Left lung (tissue), 14 donors: ENCODE measurements at places on chromosomes 2 and 18. TPM values are rescaled to one million over a fixed set of nuclear protein-coding genes. Genes with fewer than 3 reads are reported as not detected.

NTSR2 gene
- polyA plus RNA-seq: not detected

CTDSP1 gene
- polyA plus RNA-seq: 146 TPM

DSC3 gene
- polyA plus RNA-seq: 0.59 TPM

ATG16L1 gene
- 22.4 TPM for polyA plus RNA-seq

SLC4A5 gene
- polyA plus RNA-seq: 8.1 TPM

TUBB8B gene
- polyA plus RNA-seq: 0.84 TPM

DNA sequence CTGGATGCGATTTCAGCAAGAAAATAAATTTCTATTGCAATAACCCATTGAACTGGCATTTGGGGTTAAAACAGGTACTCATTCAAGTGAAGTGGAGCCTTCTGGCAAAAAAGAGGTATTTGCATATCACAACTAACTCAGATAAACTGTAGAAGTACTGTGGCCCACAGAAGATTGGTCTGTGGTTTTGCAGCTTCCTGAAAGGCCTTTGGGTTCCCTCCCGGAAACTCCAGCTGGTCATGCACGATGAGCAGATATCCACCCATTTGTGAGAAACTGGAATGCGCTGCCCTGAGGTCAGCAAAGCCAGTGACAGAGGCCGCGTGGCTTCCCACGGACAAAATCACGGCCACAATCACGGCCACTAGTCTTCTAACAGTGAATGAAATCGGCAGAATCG is 106.3 kb downstream of the EPHA4 start:
- DNase-seq: no peak

GRCh38 chr18:35088921-35089320 is 47.7 kb downstream of the MAPRE2 start:
- no peak for DNase-seq

GRCh38 chr2:26691881-26692278 is 642 bp upstream of the KCNK3 start:
- DNase-seq: no peak

DNA sequence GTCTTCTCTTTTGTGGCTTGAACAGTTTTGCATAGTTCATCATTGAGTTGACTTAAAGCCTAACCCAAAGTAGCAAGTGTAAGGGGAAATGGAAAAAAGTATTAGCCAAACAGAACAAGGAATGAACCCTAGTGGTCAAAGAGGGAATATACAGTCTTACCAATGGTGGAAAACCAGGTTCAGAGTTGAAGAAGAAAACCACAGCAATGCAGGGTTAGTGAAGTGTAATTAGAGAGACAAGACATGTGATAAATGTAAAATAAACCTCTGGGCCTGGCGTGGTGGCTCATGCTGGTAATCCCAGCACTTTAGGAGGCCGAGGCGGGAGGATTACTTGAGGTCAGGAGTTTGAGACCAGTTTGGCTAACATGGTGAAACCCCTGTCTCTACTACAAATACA is 2.4 kb downstream of the TTN start:
- no peak for DNase-seq

DNA sequence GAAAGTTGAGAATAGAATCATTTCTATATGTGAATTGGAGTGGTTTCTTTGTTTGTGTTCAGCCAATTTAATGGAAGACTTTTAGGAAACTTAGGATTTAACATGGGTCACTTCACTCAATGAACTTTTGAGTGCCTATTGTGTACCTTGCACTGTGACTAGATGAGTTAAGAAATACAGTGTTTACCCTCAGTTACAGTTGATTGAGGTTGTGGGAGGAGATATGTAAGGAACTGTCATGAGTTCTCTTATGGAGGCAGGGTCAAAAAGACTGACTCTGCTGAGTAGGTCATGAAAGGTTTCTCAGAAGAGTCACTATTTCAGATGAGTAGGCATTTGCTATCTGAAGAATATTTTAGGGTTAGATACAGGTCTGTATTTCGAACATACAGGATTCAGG is 98.6 kb downstream of the RAB3GAP1 start:
- DNase-seq: peak; percentile 5

- DNase-seq: no peak
Observed at GRCh38 chr18:59961070-59961469, 61.3 kb downstream of the PMAIP1 start.

DNA sequence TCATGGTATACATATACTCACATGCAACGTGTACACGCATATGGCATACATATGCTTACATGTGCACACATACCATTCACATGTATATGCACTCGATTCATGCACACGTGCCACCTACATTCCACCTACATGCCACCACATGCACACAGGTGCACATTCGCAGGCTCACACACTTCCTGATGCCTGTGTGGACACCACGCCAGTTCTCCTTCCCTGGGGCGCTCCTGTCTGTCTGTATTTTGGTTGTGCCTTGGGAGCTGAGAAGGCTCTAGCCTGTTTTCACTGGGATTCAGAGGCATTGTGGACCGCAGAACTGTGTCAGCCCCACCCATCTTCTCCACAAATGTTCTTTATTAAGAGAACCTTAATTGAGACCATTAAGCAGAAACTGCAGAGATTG is 96.6 kb upstream of the CTDP1 start:
- peak; percentile 10 for DNase-seq

GRCh38 chr18:12391487-12392165 is 14.6 kb upstream of the AFG3L2 start:
- peak; percentile 75 for DNase-seq

DNA sequence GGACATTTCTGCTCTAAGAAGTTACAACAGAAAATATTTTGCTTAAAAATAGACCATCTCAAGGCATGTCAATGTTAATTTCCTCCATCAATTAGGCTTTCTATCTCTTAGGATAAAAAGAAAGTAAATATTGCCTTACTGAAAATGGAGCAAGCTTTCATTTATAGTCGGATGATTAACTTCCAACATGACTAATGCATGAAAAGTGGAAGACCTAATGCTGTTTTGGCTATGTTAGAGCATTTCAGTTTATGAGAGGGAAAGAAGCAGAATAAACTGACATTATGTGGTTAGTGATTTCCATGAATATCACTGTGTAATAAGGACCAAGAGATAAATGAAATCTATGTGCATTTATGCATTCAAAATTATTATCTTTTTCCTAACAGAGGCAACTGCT is 475.2 kb upstream of the UBE2E3 start:
- DNase-seq: no peak

DNA sequence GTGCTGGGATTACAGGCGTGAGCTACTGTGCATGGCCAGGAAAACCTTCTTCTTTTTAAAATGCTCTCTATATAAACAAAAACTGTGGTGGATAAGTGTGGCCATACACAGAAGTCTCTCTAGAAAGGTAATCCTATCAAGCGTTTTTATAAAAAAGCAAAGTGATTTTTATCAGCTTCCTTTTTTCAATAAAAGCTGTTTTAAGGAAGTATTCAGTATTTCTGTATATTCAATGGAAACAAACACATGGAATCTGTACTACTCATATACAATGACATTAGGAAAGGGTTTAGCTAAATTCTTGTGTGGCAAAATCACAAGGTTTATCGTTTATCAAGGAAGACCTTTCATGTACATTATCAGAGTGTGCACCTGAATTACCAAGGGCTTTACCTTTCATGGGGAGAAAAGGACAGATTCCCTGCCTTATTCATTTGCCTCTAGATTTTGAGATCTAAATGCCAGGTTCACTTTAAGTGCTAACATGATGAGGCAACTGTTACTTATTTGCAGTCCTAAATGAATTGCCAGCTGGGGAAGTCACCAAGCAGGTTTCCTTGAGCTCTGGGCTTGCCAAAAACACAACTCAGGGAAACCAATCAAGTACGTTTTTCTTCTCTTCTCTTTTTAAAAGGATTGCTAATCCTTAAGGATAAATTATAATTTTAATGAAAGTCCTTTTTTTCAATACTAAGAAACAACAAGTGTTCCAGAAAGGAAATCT is 70.8 kb downstream of the RTN4 start:
- no peak for DNase-seq

DNA sequence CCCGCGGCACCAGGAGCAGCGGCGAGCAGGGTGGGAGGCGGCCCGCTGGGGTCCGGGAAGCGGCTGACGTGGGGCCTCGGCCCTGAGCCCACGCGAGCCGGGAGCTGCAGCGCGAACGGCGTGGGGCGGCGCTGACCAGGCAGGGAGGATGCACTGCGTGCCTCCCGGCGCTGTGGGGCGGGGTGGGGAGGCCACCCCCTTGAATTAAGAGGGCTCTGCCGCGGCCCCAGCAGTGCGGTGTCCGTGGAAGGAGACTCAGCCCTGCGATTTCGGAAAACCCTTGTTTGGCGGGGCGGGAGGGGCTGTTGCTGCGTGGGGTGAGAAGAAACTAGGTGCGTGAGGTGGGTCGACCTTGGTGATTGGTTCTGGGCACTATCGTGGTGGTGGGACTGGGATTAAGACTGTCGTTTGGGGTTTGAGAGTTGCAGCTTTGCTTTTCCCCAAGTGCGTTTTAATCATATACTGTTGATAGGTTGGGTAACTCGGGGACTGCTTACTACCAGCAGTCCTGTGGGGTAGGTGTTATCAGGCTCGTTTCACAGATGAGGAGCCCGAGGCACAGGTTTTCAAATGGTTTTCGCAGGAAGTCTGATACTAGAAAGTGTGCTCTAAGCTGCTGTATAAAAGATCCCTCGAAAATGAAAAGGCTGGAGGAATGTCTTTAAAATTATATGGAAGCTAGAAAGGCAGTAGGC is 722 bp downstream of the ACSL3 start:
- DNase-seq: peak; percentile 34

DNA sequence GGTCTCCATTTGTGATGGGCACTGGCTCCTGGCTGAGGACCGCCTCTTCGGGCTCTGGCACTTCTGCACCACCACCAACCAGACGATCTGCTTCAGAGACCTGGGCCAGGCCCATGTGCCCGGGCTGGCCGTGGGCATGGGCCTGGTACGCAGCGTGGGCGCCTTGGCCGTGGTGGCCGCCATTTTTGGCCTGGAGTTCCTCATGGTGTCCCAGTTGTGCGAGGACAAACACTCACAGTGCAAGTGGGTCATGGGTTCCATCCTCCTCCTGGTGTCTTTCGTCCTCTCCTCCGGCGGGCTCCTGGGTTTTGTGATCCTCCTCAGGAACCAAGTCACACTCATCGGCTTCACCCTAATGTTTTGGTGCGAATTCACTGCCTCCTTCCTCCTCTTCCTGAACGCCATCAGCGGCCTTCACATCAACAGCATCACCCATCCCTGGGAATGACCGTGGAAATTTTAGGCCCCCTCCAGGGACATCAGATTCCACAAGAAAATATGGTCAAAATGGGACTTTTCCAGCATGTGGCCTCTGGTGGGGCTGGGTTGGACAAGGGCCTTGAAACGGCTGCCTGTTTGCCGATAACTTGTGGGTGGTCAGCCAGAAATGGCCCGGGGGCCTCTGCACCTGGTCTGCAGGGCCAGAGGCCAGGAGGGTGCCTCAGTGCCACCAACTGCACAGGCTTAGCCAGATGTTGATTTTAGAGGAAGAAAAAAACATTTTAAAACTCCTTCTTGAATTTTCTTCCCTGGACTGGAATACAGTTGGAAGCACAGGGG is 5.5 kb downstream of the TMEM37 start:
- DNase-seq: no peak

GRCh38 chr2:32719430-32719829 is 91.6 kb downstream of the TTC27 start:
- DNase-seq: no peak
